ENCODE measurements at places on chromosomes 11 and 22.

GRCh38 chr11:71992136-71992730 is 6.5 kb upstream of the IL18BP start:
- no peak for DNase-seq

- DNase-seq: no peak
Observed at GRCh38 chr11:21374376-21374775, 705.0 kb downstream of the NELL1 start.

DNA sequence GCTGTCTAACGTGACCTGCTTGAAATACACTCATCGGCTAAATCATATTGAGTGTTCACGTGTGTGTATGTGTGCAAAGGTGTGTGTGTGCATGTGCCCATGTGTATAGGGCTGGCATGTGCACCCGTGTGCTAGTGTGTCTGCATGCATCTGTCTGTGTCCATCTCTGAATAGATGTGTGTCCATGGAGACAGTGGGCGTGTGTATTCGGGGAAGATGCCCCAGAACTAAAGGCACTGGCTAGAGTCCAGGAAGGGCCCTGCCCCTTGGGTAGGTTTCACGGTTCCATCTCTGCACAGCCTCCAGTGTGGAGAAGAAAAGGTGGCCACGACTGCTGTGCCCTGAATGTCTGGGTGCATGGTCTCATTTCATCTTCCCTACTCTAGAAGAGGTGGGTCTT is 220.3 kb downstream of the MN1 start:
- DNase-seq: no peak

- DNase-seq: no peak
Observed at GRCh38 chr22:39907047-39907446, 6.2 kb downstream of the GRAP2 start.

DNA sequence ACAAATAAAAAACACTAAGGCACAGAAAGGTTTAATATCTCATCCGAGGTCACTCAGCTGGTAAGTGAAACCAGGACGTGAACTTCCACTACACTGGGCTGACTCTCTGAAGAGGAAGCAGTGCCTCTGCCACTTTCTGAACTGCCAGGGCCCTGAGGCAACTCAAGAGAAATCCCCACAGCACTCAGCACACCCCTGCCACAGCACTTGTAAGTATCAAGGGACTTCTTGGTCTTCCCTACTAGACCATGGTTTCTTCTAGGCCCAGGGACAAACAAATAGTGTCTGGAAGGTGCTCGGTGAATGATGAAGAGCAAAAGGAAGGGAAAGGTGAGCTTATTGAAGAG is 49.7 kb downstream of the RPL27A start:
- DNase-seq: no peak

GRCh38 chr11:44600839-44601383 is 35.4 kb downstream of the CD82 start:
- peak; percentile 58 for DNase-seq

DNA sequence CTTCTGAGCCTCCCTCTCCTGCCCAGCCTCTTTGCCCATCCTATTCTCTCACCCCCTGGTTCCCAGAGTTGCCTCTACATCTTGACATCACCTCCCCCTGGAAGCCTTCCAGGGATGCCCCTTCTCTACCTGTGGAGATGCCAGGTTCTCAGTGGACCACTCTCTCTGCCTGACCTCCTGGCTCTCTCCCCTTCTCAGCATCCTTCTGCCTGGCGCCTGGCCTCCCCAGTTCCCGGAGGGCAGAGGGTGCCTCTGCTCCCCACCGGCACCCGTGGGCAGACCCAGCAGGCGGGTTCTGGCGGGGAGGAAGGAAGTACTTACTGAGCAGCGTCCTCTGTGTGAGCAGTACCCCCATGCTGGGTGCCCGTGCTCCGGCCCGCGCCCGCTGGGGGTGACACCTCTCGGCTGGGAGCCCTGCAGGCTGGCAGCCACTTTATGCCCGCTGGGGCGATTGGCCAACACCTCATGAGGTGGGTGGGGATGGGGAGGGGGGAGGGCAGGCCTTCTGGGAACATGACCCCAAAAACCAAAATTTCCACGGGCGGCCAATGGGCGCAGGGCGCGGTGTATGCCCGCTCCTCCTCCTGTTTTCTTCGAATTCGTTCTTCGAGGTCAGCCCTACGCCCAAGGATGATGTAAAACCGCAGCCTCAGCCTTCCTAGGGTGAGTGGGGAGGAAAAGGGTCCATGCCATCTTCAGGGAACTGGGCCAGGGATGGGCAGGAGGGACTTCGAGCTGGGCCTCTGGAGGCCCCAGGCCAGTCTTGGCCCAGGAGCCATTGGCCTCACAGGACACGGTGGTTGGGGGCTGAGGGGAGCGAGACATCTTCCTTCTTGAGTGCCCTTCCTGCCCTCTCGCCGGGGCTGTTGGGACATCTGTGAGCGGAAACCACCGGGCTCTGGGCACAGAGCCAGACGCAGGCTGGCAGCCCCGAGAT is at the start of gene OSM:
Gene OSM (minus strand): TSS at position 407 of the 937 bp plus-strand sequence. CDS start 52 bp downstream, at position 355.
- peak; percentile 68 for DNase-seq

- no peak for DNase-seq
Observed at GRCh38 chr11:45347348-45348082, 61.4 kb upstream of the SYT13 start.

- DNase-seq: no peak
Observed at GRCh38 chr11:409008-409599, 5.7 kb downstream of the SIGIRR start.

DNA sequence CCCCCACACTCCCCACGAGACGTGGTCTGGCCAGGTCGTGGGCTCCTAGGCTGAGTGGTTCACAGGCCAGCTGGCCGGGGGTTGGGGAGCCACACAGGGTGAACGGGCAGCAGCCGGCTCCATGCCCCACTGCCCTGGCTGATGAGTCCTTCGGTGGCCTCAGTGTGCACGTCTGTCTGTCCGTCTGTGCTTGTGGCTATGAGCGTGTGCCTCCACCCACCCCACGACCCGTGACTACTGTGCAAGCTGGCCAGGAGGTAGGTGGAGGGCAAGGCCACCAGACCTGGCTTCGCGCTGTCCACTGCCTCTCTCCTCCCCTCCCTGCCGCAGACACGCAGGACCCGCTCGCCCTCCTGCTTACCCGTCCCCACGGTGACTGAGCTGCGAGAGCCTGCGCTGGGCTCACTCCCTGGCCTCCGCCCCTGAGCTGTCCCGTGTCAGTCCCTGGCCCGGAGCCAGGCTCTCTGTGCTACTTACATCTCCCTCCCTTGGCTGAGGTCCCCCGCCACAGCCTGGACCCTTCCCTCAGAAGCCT is 14.1 kb downstream of the CSDC2 start:
- no peak for DNase-seq

DNA sequence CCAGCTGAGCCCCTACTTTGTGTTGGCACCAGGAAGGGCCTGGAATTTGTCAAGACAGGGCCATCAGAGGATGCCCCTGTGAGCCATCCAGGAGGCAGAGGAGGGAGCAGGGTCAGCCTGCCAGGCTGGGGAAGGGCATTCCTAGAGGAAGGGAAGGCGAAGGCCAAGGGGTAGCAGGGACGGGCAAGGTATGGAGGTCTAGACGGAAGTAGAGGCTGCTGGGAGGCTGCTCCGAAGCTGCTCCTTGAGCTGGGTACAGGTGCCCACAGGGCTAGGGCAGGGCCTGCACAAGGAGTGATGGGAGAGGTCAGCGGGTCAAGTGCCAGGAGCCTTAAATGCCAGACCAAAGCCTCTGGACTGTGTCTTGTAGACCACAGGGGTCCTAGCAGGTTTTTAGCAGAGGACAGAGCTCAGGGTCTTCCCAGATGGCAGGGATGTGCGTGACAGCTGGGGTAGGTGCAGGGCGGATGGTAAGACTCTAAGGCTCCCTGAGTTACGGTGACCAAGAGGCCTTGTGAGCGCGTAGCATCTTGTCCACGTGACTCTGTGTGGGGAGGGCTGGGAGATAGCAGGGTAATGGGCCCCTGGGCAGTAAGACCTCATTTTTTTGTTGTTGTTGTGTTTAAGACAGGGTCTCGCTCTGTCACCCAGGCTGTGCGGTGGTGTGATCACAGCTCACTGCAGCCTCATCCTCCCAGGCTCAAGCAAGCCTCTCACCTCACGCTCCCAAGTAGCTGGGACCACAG is 31.7 kb upstream of the CSNK1E start:
- DNase-seq: no peak

DNA sequence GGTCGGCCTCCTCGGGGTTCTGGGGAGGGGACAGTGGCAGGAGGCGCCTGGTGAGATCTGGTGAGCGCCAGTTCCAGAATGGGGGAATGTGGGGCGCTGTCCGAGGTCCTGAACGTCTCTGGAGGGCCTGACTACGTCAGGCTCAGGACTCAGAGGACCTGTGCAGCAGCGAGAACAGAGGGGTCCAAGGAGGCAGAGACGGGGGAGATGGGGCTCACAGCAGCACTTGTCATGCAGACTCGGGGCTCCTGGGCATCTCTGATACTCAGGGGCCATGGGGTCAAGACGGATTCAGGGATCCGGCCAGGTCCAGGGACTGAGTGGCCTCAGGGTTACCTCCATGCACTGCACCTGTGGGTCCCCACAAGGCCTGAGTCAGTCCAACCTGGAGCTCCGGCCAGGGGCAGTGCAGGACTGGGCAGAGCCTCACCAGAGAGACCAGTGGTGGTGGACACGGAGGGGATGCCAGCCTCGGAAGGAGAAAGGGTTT is 92.2 kb downstream of the BRD1 start:
- peak; percentile 56 for DNase-seq

DNA sequence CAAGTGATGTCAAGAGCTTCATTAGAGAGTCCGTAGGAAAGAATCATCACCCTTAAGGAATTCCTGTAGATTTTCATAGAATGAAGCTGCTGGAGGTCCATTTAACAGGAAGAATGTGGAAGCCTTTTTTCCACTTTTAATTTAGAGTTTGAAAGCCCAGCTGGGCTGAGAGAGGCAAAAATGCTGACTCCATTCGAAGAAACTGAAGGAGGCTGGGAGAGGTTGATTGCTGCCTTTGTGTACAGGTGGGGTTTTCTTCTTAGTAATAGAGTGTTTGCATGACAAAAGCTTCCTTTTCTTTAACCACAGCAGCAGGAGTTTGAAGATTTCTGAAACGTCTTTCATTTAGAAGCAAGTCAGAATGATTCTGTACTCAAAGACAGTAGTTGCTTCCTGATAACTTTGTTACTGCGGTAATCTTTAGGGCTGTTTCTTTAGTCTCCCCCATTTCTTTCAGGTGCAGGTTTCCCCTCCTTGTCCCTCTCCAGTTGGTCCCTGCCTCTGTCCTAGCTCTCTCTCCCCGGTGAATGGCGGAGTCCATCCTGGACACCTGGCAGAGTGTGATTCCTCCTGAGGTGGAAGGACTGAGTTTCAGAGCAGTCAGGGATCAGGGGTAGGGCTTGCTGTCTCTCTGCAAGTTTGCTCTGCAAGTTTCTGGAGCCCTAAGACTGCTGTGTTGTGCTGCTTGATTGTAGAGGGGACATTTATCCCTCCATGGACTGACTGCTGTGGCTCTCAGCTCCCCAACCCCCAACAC is 166.2 kb downstream of the LDLRAD3 start:
- peak; percentile 31 for DNase-seq

DNA sequence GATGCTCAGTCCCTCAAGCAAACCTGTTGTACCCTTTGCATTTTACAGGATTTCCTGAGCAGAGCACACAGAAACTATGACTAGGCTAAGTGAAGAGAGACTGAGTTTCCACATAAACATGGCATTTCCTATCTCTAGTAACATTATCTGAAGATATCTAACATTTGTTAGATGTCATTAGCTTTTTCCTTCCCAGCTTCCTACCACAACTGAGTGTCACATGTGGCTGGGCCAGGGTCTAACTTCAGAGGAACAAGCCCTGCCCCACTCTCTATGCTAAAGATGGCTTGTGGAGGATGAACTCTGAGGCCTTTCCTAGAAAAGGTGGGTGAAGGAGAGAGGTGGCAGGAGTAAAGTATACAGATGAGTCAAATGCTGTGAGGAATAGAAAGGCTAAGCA is 16.5 kb downstream of the C22orf42 start:
- DNase-seq: no peak

- no peak for DNase-seq
Observed at GRCh38 chr22:37290737-37291136, 8.4 kb downstream of the CYTH4 start.

- DNase-seq: no peak
Observed at GRCh38 chr22:46066691-46067090, 83.6 kb upstream of the PPARA start.

- DNase-seq: no peak
Observed at GRCh38 chr11:99422581-99423427, 402.1 kb downstream of the CNTN5 start.

- no peak for DNase-seq
Observed at GRCh38 chr22:43260331-43261231, 73.6 kb upstream of the TTLL12 start.

- no peak for DNase-seq
Observed at GRCh38 chr11:65578667-65579066, 2.8 kb downstream of the EHBP1L1 start.

- no peak for DNase-seq
Observed at GRCh38 chr11:128058580-128059208, 528.7 kb downstream of the ETS1 start.

- no peak for DNase-seq
Observed at GRCh38 chr11:86955111-86955360, 159 bp downstream of the FZD4 start.

DNA sequence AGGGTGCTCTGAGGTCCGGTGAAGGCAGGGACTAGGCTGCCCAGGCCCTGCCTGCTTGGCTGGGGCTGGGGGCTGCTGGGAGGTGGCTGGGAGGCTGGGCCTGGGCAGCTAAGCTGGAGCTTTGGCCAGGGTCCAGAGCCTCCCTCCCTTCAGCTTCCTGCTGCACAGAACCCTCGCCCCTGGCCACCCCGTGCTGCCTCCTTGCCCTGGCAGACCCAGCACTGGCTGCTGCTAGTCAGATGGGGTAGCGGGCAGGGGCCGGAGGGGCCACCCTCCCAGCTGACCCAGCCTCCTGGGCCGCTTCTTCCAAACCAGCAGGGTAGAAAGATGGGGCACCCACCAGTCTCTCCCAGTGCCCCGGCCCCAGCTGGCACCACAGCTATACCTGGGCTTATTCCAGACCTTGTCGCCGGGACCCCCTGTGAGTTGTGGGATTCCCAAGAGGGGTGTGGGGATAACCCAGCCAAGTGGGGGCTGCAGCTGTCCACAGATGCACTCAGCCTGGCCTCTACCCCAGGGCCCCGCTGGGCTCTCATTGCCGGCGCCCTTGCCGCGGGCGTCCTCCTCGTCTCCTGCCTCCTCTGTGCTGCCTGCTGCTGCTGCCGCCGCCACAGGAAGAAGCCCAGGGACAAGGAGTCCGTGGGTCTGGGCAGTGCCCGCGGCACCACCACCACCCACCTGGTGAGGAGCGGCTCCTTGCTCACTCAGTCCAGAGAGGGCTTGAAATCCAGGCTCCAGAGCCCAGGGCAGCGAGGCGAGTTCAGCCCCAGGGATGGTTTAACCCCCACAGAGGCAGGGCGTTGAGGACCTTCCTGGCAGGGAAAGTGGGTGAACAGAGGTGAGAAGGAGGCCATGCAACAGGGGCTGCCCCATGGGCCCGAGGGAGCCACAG is at the start of gene SYT8:
Gene SYT8 (plus strand): TSS at position 212 of the 892 bp plus-strand sequence. CDS start 116 bp downstream, at position 328.
- no peak for DNase-seq

- DNase-seq: no peak
Observed at GRCh38 chr11:130644187-130644586, 195.7 kb downstream of the ADAMTS15 start.

GRCh38 chr11:83157594-83158356 is 844 bp downstream of the PCF11 start:
- peak; percentile 41 for DNase-seq

GRCh38 chr11:17607591-17608570 is 60.8 kb downstream of the OTOG start:
- DNase-seq: no peak

- DNase-seq: no peak
Observed at GRCh38 chr11:46249938-46250744, 27.3 kb upstream of the CREB3L1 start.

- DNase-seq: no peak
Observed at GRCh38 chr22:49995361-49996118, 17.0 kb downstream of the IL17REL start.
